Activated CD8-positive, alpha-beta memory T cell treated with anti-CD3 and anti-CD28 coated beads, Interleukin-2, amount 50 U/mL, for 4 hours (primary cell): ENCODE measurements at places on chromosomes 6 and 20.
A peak's percentile ranks its signal among the peaks of the same experiment; 100 is the strongest.

GRCh38 chr6:166010136-166010960, 157.3 kb downstream of the TBXT start:
- no peak for DNase-seq

GRCh38 chr6:39476151-39476550, 153.6 kb upstream of the KCNK16 start:
- no peak for DNase-seq

GRCh38 chr20:40278673-40279072, 410.4 kb downstream of the MAFB start:
- no peak for DNase-seq

- no peak for DNase-seq
Measured at GRCh38 chr6:151493804-151494234, at the start of gene CCDC170. TSS of gene CCDC170 (plus strand) at chr6:151494017. CDS start at chr6:151494129, 112 bp downstream.

DNA sequence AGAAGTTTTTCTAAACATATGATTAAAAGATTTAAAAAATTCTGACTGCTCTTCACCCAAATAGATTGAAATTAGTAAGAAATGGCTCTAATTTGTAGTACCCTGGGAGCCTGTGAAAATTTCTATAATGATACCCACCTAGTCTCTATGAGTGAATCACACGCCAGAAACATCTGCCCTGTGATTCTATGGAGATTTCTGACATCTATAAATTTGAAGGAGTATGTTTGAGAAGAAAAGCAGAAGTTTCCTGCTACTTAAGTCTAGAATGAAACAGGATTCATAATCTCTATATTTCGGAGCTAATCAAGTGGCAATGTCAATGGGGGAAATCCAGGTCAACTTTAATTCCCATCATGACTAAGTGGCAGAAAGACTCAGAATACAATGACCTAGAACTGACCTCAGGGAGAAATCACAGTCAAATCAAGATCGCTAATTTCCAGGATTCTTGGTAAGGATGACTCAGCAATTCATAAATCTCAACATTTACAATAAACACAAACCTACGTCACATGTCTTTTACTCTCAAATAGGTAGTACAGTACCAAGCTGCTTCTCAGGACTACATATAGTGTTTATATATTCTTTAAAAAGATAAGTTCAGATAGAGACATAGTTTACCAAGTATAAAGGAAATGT, 186.2 kb upstream of the TNFAIP3 start:
- no peak for DNase-seq

- DNase-seq, result no peak
Measured at GRCh38 chr6:170165085-170165470, 125.8 kb downstream of the DLL1 start.

DNA sequence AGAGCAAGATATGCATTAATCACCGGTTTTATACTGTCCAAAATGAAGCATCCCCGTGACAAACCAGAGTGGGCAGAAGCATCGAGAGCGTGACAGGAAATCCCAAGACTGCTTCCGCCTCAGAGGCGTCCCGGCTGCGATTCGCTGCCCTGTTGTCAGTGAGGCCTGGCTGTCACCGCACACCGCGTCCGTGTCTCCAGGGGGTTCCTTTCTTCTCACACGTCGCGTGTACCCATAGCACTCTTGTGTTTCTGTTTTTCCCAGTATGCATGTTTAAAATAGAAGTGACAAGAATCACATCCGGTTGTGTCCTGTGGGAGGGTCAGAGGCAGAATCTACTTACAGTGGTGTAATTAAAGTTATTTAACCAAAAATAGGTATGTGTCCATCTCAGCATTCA, 8.3 kb upstream of the ADRM1 start:
- DNase-seq, result no peak

- no peak for DNase-seq
Measured at GRCh38 chr6:156309017-156309416, 468.2 kb upstream of the ARID1B start.

DNA sequence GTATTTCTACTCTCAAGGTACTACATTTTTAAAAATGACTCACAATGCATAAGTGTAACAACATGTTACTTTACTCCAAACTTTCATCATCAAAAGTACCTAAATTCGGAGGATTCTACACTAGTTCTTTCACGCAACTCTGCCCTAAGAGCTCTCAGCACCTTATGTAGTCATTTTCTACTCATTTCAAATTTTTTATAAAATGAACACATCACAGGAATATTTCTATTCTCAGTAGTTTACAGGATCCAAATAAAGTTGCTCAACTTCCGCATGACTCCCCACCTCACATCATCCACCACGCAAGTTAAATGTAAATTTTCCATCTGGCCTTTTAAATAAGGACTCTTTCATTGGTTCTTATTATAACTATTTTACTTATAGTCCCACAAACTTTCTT, 344.9 kb upstream of the MANEA start:
- no peak for DNase-seq

DNA sequence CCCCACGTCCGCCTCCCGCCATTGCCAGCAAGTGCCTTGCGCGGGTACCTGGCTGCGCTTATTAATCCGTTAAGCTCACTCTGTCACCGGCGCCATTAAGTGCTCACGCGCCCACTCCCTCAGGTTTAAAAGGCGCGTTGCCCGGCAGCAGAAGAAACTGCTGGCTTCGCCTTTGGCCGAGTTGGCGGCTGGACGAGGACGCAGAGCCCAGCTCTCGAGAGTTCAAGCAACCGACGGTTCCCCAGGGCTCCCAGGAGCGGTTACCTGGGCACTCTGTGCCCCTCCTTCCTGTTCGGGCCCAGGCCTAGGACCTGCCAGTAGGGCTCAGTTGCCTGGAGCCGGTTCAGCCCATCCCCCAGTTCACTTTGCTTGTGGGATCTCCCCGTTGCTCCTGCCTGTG, at the start of gene GGTLC1:
Gene GGTLC1, minus strand, starts transcription at position 219 of the 400 bp plus-strand sequence. CDS start 2,168 bp downstream, outside the sequence.
- no peak for DNase-seq

GRCh38 chr6:129635396-129636130, 74.4 kb downstream of the ARHGAP18 start:
- no peak for DNase-seq

DNA sequence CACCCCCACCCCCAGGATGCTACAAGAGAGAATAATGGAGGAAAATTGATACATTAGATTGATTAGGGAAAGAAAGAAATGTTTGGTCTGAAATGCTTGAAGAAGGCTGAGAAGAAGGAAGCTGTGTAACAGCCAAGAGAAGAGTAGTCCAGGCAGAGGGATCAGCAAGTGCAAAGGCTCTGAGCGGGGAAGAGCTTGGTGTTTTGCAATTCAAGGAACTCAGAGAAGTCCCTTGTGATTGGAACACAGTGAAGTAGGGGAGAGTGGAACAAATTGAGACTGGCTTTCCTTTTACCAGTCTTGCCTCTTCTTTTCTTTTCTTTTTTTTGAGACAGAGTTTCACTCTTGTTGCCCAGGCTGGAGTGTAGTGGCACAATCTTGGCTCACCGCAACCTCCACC, 76.6 kb upstream of the CHD6 start:
- no peak for DNase-seq

GRCh38 chr20:49452011-49452482, 30.4 kb downstream of the KCNB1 start:
- DNase-seq, result no peak

GRCh38 chr20:46307139-46307998, 929 bp downstream of the CDH22 start:
- DNase-seq, result peak; percentile 76

GRCh38 chr6:22146931-22147701, 149.7 kb downstream of the PRL start:
- no peak for DNase-seq

- DNase-seq, result no peak
Measured at GRCh38 chr6:144362042-144363018, 77.2 kb downstream of the UTRN start.

DNA sequence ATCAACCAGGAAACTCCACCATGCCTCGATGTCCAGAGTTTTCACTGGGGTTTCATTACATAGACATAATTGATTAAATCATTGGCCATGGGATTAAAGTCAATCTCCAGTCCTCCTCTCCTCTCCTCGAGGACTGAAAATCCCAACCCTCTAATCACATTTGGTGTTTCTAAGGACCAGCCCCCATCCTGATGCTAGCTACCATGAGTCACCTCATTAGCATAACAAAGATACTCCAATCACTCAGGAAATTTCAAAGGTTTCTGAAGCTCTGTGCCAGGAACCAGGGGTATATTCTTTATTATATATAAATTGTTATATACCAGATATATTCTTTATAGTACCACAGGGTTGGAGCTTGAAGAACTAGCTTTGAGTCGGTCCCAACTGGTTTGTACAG, 212.9 kb upstream of the PRND start:
- DNase-seq, result no peak
